Cardiac fibroblast (primary cell): ENCODE measurements at places on chromosomes 7 and 10.
A peak's percentile ranks its signal among the peaks of the same experiment; 100 is the strongest.

GRCh38 chr10:1669433-1669832 is 67.9 kb downstream of the ADARB2 start:
- no peak for DNase-seq

DNA sequence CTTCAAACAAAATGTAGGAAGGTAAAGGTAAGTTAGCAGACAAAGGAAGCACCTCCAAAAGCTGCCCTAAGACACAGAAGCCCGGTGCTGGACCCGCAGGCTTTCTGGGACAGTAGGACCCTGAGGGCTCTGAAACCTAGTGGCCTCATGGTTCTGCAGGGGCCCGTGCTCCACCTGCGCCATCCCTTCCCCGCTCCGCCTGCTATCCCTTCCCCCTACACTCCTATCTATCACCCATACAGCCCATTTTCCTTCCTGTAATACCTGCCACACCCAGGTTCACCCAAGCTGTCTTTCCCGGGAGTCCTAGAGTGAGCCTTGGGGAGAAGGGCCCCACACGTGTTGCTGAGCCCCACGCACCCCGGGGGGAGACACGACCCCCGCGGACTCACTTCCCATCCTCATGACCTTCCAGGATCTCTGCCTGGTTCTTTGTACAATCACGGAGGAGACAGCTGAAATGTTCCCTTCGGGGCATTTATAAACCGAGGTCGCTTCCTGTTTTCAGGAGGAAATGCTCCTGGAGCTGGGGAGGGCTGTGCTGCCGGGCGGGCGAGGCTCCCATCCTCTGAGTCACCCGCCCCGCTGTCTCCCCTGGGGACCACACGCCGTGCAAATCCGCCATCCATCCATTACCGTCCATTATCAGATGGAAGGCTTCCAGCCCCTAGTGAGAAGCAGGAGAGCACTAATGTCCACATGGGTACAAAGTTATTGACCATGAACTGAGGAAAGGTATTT is 251.7 kb upstream of the PITRM1 start:
- peak; percentile 79 for DNase-seq

DNA sequence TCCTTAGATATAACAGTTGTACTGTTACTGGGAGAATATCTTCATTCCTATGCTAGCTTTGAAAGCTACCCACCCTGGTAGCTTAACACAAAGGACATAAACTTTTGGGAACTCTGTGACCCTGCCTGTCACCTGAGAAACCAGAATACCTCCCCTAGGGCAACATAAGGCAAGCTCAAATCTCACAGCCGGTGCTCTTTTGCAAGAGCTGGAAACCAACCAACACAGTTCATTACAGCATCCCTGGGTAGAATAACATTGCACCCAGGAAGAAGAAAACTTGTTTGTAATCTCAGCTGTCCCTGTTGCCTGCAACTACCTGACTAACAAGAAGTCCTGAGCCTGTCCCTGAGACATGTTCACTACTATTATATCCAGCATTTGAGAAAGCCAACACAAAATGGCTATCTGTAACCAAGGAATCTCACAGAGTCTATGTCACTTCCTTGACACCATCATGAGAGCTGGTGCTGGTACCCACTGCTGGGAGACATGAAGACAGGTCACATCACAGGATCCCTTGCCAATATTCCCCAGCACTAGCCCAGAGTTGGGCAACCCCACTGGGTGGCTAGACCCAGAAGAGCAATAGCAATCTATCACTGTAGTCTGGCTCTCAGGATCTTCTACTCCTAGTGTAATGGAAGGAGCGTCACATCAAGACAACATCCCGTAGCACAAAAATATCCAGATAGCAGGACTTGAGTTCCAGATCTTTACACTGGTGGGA is 31.3 kb downstream of the AKR1C3 start:
- peak; percentile 19 for DNase-seq

GRCh38 chr10:47372726-47373125 is 11.4 kb downstream of the ZNF488 start:
- no peak for DNase-seq

DNA sequence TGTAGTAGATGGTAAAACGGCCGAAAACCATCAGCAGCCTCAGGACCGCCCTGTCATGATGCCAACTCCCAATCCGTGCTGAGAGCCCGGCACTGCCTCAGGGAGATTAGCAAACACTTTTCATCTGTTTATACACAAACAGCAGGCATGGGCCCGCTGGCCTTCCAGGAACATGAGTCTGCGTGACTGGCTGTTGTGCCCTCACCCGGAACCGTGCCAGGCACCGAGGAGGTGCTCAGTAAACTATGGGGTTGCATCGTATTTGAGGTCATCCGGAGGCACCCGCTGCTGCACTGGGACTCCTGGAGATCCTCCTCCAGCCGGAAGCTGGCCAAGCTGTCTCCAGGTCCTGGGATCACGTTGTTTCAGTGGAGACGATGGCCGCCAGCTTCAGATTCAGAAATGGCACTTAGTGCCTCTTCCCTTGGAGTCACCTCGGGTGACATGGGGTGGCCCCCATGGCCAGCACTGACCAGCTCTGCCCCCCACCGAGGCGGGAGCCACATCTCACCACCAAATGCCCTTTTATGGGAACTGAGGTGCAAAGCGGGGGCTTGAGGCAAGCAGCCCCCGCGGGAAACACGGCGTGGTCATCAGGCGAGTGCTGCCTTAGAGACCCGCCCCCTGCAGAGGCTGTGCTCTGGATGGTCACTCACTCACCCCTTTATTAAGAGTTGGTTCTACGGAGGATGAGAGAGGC is 585.9 kb downstream of the PTPRN2 start:
- no peak for DNase-seq

DNA sequence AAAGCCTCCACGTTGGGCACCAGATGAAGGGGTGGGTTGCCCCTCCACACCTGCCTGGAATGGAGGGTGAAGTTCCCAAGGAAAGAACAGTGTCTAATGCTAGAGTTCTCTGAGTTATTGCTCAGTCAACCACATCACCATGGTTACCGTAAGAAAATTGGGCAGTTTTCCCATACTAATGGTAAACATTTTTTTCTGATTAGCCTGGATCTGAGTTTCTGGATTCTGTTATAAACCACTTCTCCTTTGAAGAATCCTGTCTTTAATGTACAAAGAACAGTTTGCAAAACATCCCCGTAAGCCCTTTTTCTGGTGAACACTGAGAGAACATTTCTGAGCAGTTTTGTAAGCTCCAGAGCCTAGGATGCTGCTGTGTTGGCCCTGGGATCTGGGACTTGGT is 45.5 kb downstream of the ABCC2 start:
- peak; percentile 44 for DNase-seq

GRCh38 chr7:20831451-20831850 is 44.8 kb upstream of the SP8 start:
- no peak for DNase-seq

GRCh38 chr7:35734001-35734483 is 39.1 kb upstream of the HERPUD2 start:
- DNase-seq: no peak

GRCh38 chr7:135238112-135238744 is 4.6 kb downstream of the STRA8 start:
- no peak for DNase-seq

DNA sequence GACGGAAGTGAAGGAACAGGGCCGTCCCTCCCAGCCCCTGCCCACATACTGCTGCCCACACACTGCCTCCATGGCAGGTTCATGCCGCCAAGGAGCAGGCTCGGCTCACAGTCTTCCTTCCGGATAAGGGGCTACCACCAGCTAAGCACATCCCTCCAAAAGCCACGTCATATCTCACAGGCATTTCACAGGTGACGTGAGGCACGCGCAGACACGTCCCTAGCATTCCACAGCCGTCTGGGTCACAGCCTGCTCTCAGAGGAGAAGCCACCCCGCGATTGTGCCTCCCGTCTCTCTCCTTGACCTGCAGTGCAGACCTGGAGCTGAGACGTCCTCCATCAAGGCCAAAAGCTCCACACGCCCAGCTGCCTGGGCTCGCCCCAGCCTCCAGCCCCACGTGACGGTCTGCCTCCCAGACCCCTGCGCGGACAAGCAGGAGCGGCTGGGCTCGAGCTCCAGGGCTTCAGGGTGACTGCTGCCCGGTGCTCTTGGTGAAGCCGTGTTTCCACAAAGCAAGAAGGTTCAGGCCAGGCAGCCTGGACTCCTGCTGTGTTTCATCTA is 114.0 kb downstream of the MAD1L1 start:
- no peak for DNase-seq

DNA sequence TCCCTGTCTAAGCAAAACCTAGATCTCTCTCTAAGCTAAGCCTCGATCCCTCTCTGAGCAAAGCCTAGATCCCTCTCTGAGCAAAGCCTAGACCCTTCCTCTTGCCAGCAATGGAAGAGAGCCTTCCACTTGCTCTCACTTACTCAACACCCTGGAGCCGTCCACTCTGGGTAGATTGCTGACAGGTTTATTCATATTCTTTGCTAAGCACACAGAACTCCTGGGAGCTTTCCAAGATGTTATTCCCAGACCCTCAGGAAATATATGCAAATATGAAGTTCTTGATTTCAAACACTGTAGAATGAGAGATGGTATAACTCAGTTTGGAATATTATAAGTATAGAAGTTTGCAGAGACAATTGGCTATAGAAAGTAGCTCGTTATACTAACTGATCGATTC is 503.8 kb upstream of the CELF2 start:
- no peak for DNase-seq

DNA sequence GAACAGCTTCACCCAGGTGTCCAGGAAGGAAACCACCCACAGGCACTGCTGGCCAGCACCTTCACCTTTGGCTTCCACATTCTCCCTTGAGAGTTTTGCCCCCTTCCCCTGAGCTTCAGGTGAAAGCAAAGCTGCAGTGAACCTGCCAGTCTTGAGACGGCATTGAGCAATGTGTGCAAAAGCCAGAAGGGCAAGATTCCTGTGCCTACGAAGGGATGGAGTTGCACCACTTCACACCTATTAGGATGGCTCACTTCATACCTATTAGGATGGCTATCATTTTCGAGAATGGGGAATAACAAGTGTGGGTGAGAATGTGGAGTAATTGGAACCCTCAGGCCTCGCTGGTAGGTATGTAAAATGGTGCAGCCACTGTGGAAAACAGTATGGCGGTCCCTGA is 7.2 kb downstream of the HABP2 start:
- no peak for DNase-seq

DNA sequence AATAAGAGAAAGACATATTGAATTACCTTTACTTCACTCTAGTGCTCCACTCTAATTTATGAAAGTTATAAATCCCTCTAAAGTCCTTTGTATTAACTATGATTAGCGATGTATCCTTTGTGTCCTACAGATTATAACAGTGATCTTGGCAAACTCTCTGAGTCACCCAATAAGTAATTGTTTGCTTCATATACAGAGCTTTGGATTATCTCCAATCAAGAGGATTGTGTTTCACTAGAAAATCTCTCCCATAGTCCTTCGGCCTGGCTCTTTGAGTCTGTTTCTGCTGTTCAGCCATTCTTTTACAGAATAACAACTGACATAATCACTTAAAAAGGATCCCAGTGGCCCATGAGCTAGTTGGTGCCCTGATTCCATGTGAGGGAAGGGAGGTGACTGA is 9.5 kb downstream of the LMOD2 start:
- no peak for DNase-seq

DNA sequence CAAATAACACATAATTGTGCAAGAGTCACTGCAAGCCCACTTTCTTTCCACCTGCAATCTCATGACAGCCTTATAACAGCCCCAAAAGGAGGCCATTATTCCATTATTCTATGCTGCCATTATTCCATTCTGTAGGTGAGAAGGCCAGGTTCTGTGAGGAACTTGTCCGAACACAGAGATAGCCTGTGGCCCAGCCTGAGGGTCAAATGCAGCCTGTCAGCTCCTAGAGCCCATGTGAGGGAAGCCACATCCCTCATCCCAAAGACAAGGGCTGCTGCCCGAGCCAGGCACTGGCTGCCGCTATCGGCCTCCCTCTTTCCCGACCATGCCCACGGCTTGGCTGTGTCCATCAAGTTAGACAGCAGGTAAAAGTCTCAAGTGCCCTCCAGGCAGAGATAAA is 24.1 kb upstream of the C10orf71 start:
- DNase-seq: no peak

- DNase-seq: no peak
These were observed 28.5 kb upstream of the FRAT2 start for GRCh38 chr10:97363071-97363470.

GRCh38 chr10:128868481-128868880 is 598.6 kb upstream of the MGMT start:
- DNase-seq: no peak

DNA sequence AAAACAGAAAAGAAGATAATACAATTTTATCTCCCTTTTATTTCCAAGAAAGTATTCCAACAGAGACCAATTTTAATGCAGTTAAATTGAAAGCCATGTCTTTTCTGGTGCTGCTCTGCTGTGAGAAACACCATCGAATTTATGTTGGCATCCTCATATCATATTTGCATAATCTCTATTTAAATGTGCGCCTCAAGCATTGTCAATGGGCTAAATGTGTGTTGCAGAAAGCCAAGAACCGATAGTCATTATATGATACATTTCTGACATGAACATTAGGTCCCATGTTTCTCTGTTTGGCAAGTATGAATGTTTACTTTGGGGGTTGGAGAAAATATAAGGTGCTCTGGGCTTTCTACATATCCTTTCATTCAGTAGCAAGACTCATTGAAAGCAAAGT is 1023.5 kb upstream of the CELF2 start:
- DNase-seq: no peak

DNA sequence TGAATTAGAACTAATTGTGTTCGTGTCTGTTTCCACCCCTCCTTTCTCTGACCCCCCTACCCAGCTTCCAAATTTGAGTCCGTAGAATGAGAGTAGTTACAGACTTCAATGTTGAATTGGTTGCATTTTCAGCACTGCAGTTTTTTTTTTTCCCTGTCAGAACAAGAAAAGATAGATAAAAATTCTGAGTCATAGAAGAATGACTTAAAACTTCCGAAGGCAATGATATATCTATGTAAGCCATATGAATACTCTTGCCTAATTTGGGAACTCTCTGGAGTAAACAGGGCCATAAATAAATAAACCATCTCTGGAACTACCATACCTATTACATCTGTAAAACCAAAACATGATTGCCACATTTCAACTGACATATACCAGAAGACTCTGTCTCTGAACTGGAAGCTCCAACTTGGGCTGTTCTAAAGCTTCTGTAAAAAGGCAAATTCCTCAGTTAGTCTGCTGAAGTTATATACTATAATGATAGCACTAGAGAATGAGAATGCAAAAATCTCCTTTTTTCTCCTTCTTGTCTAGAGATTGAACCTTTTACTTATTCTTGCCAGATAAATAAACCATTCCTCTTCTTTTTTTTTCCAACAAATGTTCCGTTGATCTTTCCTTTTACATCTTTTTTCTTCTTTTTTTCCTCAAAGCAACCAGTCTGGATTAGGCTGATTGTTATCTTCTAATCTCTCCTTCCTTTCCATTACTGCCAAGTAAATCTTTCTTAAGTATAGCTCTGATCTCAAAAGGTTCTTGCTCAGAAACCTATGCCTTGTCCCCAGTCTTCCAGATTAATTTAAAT is 23.5 kb downstream of the VCL start:
- DNase-seq: peak; percentile 84
